ENCODE measurements at places on chromosomes 4 and X. TPM values are rescaled to one million over a fixed set of nuclear protein-coding genes. Genes with fewer than 3 reads are reported as not detected.

Gene PLP1
- 8.3 TPM for polyA plus RNA-seq

Gene CBR4
- 37.5 TPM for polyA plus RNA-seq

Gene VEGFD
- polyA plus RNA-seq: 64.5 TPM

Gene ZFP92
- polyA plus RNA-seq: 0.96 TPM

Gene MAGEA9B
- polyA plus RNA-seq: not detected

Gene WAS
- 3.8 TPM for polyA plus RNA-seq

Gene SOX3
- polyA plus RNA-seq: not detected

Gene PNMA6A
- 2.3 TPM for polyA plus RNA-seq

Gene ARR3
- polyA plus RNA-seq: 2.1 TPM

Gene CENPVL1
- not detected for polyA plus RNA-seq

Gene POU3F4
- 0.04 TPM for polyA plus RNA-seq

Gene EVC
- 23.9 TPM for polyA plus RNA-seq

Gene MAGEA6
- polyA plus RNA-seq: not detected

Gene TRIML2
- not detected for polyA plus RNA-seq

Gene HPGD
- polyA plus RNA-seq: 105 TPM

Gene C1GALT1C1
- polyA plus RNA-seq: 22.8 TPM

Gene PWWP3B
- polyA plus RNA-seq: 6.1 TPM

Gene SMIM43
- polyA plus RNA-seq: 17.7 TPM

Gene VCX2
- polyA plus RNA-seq: not detected

Gene POU4F2
- not detected for polyA plus RNA-seq

Gene USP26
- not detected for polyA plus RNA-seq

Gene RTL9
- polyA plus RNA-seq: 0.34 TPM

Gene TCEAL2
- polyA plus RNA-seq: 1.7 TPM
